SIG-M5 (cell line): ENCODE measurements at places on chromosomes 6 and 20.

- DNase-seq: no peak
Measured at GRCh38 chr20:32964575-32964974, 39.7 kb downstream of the SUN5 start.

DNA sequence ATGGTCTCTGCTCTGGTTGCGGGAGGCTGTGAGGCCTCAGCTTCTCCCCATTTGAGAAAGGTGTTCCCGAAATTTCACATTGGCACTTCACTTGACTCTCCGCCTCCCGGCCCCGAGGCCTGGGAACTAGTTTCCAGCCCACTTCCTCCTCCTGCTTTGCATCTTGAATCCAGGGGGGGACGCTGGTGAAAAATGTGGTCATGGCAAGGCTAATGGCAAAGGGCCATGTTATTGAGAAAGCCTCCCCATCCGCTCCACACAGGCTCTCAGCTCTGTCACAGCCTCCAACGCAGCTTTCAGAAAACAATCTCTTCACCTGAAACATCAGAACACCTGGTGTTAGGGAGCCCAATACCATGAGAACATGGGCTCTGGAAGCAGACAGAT, 5.6 kb downstream of the PLAGL2 start:
- DNase-seq: no peak

- no peak for DNase-seq
Measured at GRCh38 chr20:46994341-46994740, 99.7 kb downstream of the EYA2 start.

- DNase-seq: no peak
Measured at GRCh38 chr6:160029525-160029924, 60.6 kb downstream of the IGF2R start.

DNA sequence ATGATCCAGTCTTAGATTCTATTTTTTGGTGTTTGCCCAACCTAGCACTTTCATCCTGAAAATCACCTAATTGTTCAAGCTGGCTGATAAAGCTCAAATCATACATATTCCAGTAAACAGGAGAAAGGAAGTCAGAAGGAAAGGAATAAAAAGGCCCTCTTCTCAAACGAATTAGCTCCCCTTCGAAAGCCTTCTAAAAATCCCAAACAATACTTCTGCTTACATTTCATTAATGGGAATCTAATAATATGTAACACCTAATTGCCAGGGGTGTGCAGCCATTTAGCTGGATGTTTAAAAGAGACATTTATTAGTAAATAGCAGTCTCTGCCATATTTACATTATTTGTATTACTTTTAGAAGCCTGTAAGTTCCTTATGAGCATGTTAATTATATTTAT, 302.9 kb upstream of the TCF21 start:
- no peak for DNase-seq

GRCh38 chr6:157528931-157529653, 148.1 kb downstream of the ZDHHC14 start:
- DNase-seq: no peak

DNA sequence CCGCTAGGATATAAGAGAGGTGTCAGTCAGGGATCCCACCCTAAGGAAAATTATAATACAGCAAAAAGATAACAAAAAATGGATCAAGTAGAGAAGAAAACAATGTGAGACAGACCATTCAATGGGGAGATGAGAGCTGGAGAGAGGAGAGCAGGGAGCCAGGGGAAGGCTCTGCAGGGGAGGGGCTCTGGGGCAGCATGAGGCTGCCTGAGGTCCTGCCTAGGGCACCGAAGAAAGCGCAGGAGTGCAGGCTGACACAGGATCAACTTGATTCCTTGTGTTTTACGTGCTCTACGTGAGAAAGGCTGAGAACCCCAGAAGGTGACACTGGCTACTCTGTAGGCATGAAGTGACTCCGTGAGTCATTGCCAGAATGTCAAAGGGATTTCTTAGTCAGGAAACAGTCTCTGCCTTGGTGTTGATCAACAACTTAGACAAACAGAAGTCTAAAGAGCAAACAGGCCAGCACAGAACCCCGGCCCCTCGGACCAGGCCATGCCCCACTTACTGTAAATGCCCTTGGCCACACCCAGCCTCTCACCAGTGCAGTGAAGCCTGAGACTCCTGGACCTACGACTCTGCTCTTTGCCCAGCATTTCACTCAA, 290.1 kb upstream of the PRDM1 start:
- no peak for DNase-seq

DNA sequence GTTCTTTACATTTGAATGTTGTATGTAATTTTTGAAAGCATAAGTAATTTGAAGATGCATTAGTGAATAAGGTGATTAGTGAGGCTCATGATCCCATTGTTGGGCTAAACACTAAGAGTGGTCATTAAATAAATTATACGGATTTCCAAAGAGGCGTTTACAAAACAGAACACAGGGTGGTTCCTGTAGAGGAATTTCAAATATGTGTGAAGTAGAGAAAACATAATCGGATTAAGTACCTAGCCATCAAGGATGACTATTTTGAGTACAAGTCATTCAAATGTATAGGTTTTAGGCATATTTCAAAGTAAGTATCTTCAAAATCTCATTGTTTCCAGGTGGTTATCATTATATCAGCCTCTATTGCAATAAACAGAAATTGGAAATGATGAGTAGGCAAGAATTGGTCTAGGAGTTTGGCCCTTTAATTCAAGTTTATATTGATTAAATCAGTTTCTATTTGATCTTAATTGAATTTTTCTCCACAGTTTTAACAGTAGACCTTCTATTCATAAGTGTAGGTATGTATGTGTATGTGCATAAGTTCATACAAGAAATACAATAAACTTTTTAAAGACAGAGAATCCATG, 94.8 kb downstream of the MYLK4 start:
- no peak for DNase-seq

GRCh38 chr6:149094156-149094555, 223.4 kb upstream of the TAB2 start:
- DNase-seq: no peak

DNA sequence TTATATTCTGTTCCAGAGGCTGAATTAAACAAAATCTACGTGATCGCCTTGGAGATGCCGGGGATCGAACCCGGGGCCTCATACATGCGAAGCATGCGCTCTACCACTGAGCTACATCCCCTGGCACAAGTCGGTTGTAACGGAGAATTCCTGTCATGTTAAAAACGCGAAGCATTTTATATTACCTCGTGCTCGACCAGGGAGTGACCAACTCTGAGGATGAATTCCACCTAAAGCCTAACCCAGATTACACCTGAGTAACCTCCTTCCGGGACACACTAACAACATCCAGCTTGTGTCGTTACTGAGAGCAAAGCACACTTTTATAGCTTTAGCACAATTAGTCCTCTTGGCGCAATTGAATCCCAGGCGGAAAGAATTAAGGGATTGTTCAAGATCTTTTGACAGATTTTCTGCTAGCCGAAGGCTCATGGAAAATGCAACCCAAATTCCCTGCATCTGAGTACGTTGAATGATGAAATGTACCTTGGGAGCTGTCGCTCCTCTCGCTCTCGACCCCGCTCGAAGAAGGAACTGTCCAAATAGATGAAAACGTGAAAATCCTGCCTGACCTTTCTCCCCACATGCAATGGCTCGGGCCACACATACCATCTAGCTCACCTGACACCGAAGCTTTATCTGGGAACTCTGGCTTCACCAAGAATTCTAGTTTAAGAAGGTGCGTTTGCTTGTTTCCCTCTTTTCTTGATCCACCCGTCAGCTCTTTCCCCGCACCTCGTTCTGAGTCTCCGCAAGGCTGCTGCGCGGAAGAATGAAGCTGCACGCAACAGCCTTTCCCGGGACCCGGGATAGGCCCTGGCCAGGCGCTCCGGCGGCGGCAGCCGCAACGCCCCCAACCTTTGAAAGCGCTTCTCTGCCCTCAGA, 148.3 kb downstream of the GPX5 start:
- DNase-seq: no peak

DNA sequence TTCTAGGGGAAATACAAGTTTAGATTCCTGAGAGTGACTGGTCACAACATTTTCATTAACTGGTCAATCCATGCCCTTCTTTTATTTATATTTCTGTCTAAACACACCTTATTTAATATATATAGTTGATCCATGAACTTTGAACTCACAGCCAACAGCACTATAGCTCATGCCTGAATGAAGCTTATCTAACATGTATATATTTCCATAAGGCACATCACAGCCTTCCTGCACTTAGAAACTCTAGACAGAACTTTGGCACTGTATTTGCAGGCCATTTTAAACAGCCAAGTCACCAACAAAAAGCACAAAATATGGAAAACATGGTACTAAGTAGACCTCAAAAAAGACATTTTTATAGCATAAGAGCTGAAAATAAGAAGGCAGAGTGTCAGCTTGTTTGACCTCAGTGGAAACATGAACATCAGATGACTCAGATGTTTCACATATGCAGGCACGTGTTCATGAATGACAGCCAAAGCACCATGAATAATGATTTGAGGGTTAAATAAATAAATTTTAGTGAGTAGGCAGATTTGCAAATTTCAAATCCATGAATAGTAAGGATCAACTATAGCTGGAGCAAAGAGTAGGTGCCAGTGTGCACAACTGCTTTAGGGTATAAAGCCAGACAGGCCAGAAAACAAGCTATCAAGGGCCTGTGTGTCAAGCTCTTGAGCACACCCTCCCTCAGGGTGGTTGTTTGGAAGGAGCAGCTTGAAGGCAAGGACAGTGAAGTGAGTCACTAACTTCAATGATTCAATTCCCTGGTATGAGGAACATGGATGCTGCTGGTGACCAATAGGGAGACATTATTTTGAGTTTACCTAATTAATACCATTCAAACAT, 88.9 kb upstream of the NT5E start:
- no peak for DNase-seq

- no peak for DNase-seq
Measured at GRCh38 chr6:160378218-160378617, 30.0 kb downstream of the SLC22A3 start.

DNA sequence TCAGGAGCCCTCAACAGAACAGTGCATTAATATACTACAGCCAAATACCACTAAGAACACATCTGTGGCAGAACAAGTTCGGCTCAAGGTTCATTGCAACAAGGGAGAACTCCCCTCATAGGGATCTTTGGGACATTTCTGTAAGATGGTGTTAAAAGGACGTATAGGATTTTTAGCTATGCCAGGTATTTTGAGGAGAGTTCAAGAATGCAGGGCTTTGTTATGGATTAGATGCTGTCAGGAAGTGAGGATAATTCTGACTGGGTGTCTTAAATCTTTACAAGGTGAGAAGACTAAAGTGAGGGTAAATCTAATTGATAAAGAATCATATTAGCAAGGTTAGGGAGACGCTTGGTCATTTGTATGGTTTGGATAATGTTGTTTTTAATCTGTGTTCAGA, 83.7 kb upstream of the AHI1 start:
- DNase-seq: no peak

DNA sequence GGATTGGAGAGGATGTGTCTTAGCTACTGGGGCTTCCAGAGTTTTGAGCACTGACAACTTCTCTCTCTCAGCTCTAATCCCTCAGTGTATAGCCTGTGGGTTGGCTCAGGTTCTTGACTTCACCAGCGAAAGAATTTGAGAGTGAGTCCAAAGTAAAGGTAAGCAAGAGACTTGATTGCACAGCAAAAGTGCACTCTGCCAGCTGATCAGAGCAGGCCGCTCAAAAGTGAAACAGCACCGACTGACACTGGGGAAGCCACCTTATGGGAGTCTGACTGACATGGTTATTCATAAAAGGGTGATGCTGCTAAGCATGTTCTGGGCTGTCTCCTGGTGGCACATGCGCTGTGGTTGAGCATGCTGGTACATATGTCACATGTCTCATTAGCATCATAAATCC, 389.5 kb downstream of the CBLN4 start:
- DNase-seq: no peak

- DNase-seq: no peak
Measured at GRCh38 chr6:16777794-16778193, 16.5 kb upstream of the ATXN1 start.

DNA sequence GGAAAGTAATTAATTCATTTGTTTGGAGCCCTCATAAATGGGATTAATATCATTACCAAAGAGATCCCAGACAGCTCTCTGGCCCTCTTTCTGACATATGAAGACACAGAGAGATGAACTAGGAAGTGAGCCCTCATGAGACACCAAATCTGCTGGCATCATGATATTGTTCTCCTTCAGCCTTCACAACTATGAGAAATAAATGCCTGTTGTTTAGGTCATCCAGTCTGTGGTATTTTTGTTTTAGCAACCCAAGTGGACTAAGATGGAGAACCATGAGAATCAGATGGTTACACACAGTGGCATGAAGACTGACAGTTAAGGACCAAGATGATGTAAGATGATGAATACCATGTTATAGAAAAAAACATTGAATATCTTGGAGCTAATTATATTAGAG, 16.9 kb upstream of the HBS1L start:
- DNase-seq: no peak

- DNase-seq: no peak
Measured at GRCh38 chr6:26034905-26035304, 52.3 kb upstream of the HFE start.

GRCh38 chr6:109794201-109794923, 103.3 kb downstream of the FIG4 start:
- DNase-seq: no peak

DNA sequence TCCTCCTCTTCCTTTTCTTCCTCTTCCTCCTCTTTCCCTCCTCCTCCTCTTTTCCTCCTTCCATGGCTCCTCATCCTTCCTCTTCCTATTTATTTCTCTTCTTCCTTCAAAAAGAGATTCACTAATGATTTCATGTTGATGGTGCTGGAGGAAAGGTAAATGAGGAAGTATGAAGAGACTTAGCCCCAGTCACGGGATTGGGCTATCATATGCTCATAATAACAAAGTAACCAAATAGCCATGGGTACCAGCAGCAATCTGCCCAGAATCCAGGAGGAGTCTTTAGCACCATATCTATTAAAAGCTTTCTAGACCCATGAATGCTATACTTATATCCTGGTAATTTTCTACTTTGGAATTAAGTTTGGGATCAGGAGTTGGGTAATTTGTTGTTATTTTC, 910.9 kb upstream of the MAP3K7 start:
- no peak for DNase-seq

DNA sequence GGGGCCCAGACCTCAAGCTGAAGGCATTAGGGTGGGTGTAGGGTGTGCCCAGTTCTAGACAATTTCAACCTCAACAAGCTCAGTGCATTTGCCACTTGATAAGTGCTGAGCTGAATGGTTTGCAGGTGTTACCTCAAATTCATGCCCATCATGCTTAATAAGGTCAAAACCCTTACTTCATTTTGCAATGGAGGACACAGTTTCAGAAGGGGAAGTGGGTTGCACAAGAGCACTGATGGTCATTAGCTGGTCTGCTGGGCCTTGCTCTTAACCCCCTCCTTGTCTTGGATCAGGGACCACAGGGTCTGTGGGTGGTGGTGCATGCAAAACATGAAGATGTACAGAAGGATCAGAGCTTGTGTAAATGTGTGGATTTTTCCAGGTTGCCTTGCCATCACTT, 71.0 kb upstream of the SIRPA start:
- DNase-seq: no peak

- DNase-seq: no peak
Measured at GRCh38 chr20:33672426-33673113, 1.7 kb downstream of the NECAB3 start.

GRCh38 chr6:149320796-149321195, 3.3 kb downstream of the TAB2 start:
- DNase-seq: no peak

GRCh38 chr6:39808964-39809363, 16.8 kb downstream of the DAAM2 start:
- DNase-seq: no peak
